Substantia nigra (tissue), 51 donors: ENCODE measurements at places on chromosomes 13 and 19.

GRCh38 chr13:107238262-107238981 is 670.5 kb upstream of the ARGLU1 start:
- no peak for DNase-seq

DNA sequence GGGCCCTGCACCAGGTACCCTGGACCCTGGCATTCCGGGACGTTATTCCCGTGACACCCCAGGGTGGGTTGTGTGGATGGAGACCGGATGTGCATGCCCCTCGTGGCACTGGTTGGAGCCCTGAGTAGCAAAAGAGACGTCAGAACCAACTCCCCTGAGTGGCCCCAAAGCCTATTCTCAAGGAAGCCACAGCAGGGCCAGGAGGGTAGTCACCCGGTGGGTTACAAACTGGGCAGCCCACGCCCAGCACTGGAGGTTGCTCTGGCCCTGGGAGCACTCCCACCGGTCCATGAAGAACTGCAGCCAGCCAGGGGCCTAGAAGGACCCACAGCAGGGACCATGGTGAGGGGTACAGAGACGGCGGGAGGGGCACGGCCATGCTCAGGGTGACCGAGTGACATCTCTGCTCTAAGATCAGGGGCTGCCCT is 7.5 kb downstream of the KLF16 start:
- no peak for DNase-seq

DNA sequence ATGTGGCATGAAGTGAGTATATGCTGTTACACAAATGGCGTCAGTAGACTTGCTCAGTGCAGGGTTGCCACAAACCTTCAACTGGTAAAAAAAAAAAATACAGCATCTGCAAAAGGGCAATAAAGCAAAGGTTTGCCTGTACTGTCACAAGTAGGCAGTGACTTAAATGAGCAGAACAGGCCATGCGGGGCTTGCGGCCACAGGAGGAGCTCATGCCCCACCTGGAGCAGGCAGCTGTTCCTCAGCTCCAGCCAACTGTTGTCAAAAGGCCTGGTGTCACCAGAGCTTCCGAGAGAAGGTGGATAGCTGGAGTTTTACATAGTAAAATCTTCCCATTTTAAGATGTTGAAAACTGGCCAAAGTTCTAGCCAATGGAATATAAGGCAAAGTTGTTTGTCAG is 7.7 kb downstream of the ATP7B start:
- DNase-seq, result no peak

GRCh38 chr19:6055013-6055795 is 55.1 kb downstream of the RFX2 start:
- DNase-seq, result no peak

DNA sequence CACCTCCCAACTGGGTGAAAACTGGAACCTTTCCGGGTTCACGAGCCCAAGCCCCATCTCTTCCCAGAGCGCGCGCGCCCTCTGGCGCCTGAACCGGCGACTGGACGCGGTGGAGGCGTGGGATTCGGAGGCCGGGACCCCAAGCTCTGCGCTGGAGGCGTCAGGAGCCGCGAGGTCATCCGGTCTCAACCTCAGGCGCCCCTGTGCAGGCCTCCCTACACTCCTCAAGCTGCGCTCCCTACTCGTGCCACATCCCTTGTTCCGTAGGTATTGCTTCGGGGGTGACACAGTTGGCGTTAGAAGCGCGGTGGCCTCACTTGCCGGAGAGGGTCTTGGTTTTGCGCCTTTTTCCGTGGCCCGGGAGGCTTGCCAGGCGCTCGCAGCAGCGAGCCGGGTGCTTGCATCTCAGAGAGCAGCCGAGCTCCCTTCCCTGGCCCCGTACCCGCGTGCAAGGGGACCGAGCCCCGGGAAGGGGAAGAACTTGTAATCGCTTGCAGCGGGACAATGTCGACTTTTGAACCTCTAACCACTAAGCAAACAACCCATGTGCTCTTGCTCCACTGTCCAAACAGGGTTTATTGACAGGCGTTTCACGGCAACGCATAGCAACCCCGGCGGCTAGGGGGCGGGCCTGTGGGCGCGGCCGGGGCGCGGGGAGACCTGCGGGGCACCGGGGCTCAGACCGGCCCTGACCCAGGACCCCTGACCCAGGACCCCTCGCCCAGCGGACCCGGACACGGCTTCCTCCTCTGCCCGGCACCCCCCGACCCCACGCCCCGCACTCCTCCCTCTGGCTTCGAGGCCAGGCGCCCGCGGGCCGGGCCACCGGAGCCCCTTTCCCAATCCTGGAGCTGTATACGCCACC is 8.5 kb downstream of the CDX2 start:
- DNase-seq, result no peak

DNA sequence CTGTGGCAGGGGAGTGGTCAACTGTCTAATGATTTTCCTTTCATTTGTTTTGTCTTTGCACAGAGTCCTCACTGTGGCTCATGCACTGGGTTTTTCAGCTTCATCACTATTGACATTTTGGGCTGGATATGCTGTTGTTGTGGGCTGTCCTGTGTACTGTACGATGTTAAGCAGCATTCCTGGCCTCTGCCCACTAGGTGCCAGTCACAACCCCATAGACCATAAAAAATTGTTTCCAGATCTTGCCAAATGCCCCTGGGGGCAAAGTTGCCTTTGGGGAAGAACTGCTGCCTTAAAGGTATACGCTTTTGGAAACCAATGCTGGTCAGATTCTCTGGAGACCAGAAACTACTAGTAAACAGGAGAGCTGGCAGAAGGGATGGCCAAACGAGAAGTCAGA is 310.4 kb downstream of the SPRY2 start:
- DNase-seq, result peak; percentile 15

DNA sequence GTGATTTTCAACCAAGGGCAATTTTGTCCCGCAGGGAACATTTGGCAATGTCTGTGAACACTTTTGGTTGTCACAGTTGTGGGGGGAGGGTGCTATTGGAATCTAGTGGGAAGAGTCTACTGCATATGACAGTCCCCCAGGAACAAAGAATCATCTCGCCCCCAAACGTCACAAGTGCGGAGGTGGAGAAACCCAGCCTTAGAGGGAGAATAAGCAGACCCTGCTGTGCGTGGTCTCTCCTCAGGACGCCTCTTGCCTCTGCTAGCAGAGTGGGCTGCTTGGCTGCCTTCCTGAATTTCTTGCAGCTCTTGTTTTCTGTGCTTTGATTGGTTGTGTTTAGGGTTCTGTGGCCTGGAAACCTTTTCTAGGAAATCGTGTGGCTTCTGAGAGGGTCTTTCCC is 42.5 kb downstream of the NFIX start:
- no peak for DNase-seq

DNA sequence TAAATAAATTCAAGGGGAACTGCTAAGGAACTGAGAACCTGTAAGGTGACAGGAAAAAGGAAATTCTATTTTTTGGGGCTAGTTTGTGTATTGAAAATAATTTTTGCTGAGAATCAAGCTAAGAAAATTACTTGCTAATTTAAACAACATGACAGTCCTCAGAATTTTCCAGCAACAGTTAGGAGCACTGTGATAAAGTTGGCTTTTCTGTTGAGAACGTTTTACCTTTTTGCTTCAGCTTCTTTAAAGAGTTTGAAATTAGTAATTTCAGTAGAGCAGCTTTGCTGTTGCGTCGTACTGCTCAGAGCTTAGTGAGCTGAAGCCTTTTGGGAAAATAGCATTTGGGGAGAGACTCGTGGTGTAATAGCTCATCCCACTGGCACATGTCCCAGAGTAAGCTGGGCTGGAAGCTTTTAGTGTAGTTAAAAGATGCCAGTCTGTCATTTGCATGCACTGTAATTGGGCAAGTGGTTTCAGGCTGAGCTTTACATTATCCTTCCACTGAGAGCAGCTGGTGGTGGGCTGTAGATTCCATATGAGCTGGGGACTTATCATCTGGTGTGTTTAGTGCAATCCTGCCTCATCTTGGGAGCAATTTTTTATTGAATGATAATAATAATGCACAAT is 69.8 kb downstream of the LRCH1 start:
- peak; percentile 68 for DNase-seq

DNA sequence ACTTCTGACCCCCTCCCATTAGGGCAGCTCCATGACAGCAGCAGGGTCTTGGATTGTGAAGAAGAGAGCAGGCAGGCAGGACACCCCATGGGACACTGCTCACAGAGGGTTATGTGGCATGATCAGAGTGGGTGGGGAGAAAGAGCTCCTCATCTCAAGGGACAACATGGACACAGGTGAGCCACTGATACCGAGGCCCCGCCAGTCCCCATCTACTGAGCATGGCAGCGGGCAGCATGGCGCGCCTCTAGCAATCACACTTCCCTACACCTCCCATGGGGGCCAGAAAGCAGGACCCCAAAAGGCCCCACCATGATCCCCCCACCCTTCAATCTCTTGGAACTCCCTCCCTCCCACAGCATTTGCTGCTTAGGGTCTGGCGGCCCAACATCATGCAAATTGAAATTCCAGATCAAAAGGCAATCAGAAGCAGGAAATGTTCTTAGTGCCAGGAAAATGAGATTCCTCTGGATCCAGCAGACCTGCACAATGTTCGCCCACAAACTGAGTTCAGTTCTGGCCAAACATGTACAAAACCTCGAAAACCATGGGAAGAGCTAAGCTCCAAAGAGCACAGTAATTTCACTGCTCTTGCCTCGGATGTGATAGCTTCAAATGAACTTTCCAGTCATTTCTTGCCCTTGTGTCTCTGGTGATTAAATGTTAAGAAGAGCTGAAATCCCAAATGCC is 14.8 kb downstream of the DOCK9 start:
- no peak for DNase-seq

- DNase-seq, result no peak
These were observed 34.5 kb upstream of the UQCRFS1 start for GRCh38 chr19:29247471-29247870.

GRCh38 chr13:99191900-99192399 is 8.7 kb upstream of the UBAC2 start:
- DNase-seq, result no peak

- no peak for DNase-seq
These were observed 28.1 kb downstream of the MPND start for GRCh38 chr19:4371247-4372164.

- DNase-seq, result no peak
These were observed 7.4 kb downstream of the ZNF586 start for GRCh38 chr19:57776764-57777296.

DNA sequence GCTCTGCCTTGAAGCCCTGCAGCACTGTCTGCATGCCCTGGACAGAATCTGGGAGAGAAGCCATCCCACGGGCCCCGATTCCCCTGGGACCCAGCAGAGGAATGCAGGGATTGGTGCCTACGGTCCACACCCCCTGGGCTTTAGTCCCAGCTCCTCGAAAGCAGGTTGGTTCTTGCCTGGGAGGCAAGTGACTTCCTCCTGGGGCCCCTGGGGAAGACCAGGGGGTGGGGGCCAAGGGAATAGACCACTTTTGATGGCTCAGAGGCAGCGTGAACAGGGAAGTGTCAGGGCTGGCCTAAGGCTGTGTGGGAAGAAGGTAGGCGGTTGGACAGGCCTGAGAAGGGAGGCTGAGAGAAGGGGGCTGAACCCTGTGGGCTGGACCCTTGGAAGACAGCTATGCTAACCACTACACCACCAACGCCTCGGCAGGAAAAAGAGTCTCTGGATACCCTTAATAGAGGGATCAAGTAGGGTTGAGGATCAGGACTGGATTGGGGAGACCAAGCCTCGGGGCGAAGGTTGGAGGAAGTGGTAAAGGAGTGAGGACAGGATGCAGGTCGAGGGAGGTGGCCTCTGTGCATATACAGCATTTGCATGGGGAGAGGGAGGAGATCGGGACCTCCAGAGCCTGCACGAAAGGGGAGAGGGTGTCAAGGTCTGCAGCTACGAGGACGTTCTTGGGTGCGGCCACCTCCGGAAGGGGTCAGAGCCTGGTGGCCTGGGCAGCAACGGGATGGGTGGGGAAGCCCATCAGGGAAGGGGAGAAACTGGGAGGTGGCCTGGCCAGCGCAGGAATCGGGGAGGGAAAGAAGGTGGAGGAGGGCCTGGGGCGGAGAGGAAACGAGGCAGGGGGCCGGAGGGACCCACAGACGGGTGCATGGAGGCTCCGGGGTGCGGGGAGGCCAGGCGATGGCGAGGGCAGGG is 709 bp downstream of the DPP9 start:
- DNase-seq, result peak; percentile 35

DNA sequence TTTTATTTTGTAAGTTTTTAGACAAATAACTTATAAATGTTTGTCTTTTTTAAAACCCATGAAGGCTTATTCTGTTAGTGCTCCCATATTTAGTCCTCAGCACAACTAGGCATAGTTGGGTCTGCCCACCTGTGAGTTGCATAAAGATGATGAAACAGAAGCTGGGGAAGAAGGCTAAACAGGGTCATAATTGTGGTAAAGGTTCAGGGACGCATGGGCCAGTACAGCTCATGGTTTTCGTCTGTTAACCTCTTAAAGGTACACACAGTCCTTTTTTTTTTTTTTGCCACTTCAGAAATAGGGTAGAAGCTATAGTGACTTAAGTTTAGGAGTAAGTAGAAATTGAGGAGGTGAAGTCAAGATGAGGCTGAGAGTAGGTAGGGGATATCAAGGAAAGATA is 58.3 kb downstream of the TM9SF2 start:
- DNase-seq, result no peak

- no peak for DNase-seq
These were observed 258.2 kb upstream of the STARD13 start for GRCh38 chr13:33543631-33544265.

- no peak for DNase-seq
These were observed 15.9 kb upstream of the PAK4 start for GRCh38 chr19:39109641-39110040.

DNA sequence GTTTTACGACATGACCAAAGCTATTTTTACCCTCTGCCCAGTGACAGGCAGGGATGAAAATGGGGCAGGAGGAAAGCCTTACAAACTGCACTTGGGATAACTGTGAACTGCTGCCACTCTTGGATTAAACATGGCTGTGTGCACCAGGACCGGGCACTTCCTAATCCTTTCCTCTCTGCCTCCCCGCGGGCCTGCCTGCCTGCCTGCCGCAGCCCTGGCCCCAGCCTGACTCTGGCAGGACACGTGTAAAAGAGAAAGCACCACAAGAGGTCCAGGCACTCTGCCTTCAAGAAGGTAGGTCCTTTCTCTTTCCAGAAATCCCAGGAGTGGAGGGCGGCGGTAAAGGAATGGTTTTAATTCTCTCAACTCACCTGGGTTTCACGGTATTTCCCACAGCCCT is 4.8 kb downstream of the TSHZ3 start:
- DNase-seq, result no peak
